ENCODE measurements at places on chromosomes 3 and 15.

DNA sequence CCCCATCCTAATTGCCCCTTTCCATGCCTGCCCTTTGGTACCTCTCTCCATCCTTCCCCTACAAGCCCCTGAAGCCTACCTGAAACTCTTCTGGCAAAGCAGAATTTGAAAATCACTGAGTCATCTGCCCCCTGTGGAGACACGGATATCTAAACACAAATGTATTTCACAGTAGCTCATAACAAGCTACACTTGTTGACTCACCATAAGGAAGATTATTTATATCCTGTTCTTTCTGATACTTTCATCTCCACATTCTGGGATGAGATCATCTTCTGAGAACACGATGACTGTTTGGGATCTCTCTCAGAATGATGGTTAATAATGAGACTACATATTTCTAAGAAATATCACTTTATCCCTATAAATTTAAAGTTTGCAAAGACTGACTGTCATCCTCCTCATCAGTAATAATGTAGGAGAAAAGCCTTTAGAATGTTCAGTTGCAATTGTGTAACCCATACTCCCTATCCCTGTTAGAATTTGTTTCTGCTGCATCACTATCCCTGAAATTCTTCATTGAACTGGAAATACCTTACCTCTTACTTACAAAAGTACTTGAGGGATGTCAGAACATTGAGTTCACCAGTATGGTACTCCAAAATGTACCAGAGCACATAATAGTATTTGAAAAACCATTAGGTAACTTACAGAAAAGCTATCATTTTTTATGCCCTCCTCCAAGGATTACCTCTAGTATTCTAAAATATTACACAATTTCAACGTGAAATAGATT, 116.1 kb upstream of the IL12A start:
- no peak for DNase-seq

GRCh38 chr3:120650311-120650710, 31.7 kb downstream of the HGD start:
- DNase-seq: no peak

GRCh38 chr3:177290633-177291032, 93.4 kb upstream of the TBL1XR1 start:
- DNase-seq: no peak

GRCh38 chr15:90845201-90845949, 23.0 kb upstream of the FURIN start:
- no peak for DNase-seq

GRCh38 chr3:50620820-50621219, 3.9 kb downstream of the MAPKAPK3 start:
- no peak for DNase-seq

DNA sequence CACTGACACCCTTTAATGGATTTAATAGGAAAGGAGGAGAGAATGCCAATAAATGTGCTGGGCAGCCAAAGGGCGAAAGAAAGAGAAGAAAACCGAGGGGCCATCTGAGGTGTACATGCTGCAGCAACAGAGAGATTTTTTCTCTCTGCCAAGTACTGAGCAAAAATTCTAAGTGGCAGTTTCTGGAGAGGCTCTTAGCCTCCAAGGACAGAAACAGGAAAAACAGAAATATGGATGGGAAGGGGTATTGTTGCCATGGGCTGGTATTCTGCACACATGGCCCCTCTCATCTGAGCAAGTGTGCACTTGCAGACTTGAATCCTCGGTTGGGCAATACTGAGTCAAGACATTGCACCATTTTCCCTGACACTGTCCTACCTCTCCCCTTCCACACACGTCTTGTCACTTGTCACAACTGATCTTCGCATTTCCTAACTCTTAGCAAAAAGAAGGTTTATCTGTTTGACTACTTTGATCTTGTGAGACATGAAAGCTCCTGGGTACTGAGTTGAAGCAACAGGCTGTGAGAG, 73.9 kb downstream of the PRICKLE2 start:
- no peak for DNase-seq

GRCh38 chr3:73557986-73558726, 66.6 kb downstream of the PDZRN3 start:
- DNase-seq: no peak

GRCh38 chr3:124919756-124920155, 14.8 kb downstream of the MUC13 start:
- no peak for DNase-seq

GRCh38 chr15:81480645-81481053, 106.6 kb upstream of the TMC3 start:
- DNase-seq: peak; percentile 51

- DNase-seq: no peak
Measured at GRCh38 chr15:31409171-31409570, 82.5 kb downstream of the KLF13 start.

GRCh38 chr3:158369279-158369678, 201.7 kb upstream of the MLF1 start:
- no peak for DNase-seq

- DNase-seq: no peak
Measured at GRCh38 chr3:11610700-11611275, 32.9 kb downstream of the VGLL4 start.

DNA sequence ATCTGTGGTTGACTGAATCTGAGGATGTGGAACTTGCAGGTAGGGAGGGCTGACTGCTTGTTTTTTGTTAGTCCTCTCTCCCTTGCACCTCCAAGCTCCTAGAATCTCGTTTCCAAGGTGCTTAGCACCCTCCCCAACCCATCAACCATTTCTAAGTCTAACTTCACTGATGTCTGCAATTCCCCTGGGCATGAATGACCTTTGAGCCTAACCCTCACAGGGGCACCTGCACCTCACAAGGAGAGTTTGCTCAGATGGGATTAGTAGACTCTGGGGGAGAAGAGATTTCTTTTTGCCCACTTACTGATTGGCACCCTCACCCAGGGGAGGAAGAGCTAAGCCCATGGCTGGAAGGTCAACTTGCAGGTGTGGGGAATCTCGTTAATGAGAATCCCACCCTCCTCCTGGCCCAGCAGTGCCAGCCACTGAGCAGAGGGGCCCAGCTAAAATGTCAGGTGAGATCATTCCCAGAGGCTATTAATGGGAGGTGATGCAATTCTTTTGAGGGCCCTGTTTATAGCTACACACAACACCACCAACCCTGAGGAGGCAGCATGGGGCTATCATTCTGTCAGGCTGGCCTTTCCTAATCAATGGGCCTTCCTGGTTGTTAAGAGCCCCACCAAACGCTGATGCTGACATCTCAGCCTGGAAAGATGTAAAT, 81.6 kb upstream of the HERC1 start:
- DNase-seq: no peak

DNA sequence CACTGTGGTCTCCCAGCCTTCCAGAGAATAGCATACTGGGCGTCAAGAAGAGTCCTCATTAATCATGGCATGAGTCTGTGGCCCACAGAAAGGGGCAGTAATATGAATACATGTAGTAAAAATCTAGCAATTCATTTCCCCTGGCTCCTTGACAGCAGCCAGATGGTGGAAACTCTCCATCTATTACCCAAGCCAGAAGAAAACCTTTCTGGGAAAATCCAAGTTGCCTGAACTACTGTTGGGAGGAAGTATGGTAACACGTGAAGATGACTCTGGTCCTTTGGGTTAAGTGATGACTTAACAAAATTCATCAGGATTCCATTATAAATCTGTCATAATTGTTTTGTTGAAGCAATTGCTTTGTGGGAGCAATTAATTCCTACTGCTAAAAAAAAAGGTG, 530.5 kb downstream of the FHIT start:
- DNase-seq: no peak

DNA sequence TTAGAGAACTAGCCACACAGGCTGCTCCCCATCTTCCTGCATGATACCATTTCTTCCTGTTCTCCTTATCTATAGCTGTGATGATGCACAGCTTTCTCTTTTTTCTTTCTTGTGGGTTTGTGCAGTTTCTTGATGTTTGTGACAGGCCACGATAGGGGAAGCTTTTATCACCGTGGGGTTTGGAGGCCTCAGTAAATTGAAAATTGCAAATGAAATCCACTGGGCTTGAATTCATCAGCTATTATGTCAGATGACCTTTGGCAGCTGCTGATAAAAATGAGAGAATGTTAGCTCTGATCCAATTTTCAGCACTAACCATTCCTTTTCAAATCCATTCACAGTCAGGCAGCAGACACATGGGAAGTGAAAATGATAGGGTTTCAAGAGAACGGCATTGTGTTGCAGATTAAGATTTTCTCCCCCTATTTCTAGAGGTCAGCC, 176.9 kb upstream of the SOX2 start:
- no peak for DNase-seq

GRCh38 chr3:18657858-18658820, 233.0 kb upstream of the SATB1 start:
- no peak for DNase-seq

- DNase-seq: no peak
Measured at GRCh38 chr3:113643583-113643982, 52.9 kb downstream of the USF3 start.

- no peak for DNase-seq
Measured at GRCh38 chr3:150083655-150084042, 113.0 kb upstream of the PFN2 start.

- DNase-seq: no peak
Measured at GRCh38 chr3:89419647-89420241, 312.3 kb downstream of the EPHA3 start.

DNA sequence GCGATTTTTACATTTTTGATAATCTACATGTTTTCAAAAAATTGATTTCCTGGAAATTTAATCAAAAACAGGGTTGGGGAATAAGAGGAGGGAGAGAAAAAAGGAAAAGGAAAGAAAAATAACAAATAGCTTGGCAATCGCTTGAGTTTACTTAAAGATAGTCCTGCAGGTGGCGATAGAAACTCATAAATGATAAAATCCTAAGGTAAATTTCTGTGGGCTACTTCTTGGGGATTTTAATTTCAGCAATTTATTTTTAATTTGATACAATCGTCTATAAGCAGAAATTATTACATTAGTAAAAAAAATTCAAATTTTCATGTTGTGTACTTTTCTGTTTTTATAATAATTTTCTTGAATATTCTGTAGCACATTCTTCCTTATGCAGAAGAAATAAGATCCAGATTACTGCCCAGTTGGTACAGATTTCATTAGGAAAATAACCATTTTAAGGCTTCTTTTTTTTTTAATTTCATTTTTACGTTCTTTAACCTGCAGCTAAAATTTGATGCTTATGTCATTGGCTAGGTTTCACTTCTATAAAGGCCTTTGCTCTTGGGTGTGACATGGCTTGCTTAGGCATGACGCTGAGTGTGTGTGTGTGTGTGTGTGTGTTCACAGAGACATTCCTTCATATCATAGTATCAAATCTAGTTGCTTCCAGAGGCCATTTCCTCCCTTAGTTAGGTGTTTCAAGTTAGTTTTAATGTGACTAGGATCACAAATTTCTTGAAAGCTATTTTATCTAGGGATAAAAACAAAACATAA, 181.8 kb downstream of the MCTP2 start:
- DNase-seq: peak; percentile 53

GRCh38 chr3:24155276-24155675, 210.2 kb downstream of the NR1D2 start:
- no peak for DNase-seq

GRCh38 chr15:99981839-99982658, 248.8 kb upstream of the LYSMD4 start:
- peak; percentile 7 for DNase-seq

- DNase-seq: no peak
Measured at GRCh38 chr15:97084650-97085049, 754.1 kb downstream of the NR2F2 start.

GRCh38 chr3:136979204-136979603, 21.4 kb downstream of the IL20RB start:
- no peak for DNase-seq

GRCh38 chr3:4475804-4476203, 8.7 kb upstream of the SUMF1 start:
- DNase-seq: no peak

GRCh38 chr3:150779402-150779858, 16.5 kb upstream of the SIAH2 start:
- DNase-seq: no peak

DNA sequence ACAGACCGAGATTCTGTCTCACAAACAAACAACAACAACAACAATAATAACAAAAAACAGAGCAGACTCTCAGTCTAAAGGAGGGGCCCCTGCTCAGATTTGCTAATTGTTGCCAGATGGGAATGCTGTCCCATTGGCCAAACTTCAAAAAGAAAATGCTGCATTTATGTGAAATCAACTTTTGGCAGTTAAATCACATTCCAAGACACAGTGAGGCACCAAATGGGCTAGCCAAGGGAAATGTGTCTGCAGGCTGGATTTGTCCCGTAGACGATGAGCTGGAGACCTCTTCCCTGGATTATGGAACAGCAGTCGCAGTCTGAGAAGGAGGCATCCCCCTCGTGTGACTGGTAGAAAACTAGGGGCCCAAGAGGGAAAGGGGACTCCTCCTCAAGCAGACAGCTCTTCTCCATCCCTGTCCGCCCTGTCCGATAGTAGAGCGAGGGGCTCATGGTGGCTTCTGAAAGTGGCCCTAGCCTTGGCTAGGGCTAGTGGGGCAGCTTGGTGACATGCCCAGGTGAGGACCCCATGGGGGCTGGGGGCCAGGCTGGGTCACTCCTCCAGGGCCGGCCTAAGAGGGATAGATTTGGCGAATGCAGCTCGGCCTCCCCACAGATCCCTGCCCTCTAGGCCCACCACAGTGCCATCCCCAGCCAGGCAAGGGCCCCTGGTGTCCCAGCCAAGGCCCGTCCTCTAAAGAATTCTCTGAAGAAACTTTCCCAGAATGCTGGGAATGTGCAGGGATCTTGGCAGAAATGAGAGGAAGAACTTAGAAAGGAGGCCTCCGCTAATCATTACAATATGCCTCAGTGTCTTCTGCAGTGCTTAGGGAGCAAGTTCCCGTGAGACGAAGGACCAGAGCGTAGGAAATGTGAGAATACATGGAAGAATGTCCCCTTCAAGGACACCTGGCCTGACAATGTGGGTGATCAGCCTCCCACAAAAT, 2.0 kb downstream of the SLC22A14 start:
- no peak for DNase-seq

- no peak for DNase-seq
Measured at GRCh38 chr3:170999737-171000242, 26.7 kb downstream of the SLC2A2 start.
